Aortic smooth muscle cell (primary cell): ENCODE measurements at places on chromosomes 7 and 10. TPM values are rescaled to one million over a fixed set of nuclear protein-coding genes. Genes with fewer than 3 reads are reported as not detected.

Gene CCDC7
- total RNA-seq, result 12.4 and 16.8 TPM in 2 replicates

Gene MYL10
- not detected in 2 replicates for total RNA-seq

Gene NCF1
- not detected in 2 replicates for total RNA-seq

Gene DHX32
- 29.5 and 30.5 TPM in 2 replicates for total RNA-seq

Gene DYNC1I1
- 3.2 and 3.5 TPM in 2 replicates for total RNA-seq

Gene ZNF679
- total RNA-seq, result not detected in 2 replicates

Gene LRRTM3
- total RNA-seq, result not detected in 2 replicates

Gene ANXA8
- total RNA-seq, result not detected in 2 replicates

Gene ZNF488
- under 0.01 TPM in 1 of 2 replicates, not detected in the other for total RNA-seq

Gene SPDYE8
- total RNA-seq, result not detected in 2 replicates

Gene UROS
- 71.5 and 85.1 TPM in 2 replicates for total RNA-seq

Gene FOXI2
- total RNA-seq, result not detected in 2 replicates

Gene CHN2
- 0.26 TPM in 1 of 2 replicates, not detected in the other for total RNA-seq

Gene TAC1
- total RNA-seq, result not detected in 2 replicates

Gene LRRC17
- total RNA-seq, result 105 and 207 TPM in 2 replicates

Gene TBL2
- 60.9 and 81.9 TPM in 2 replicates for total RNA-seq

Gene DNAH11
- 0.40 and 0.68 TPM in 2 replicates for total RNA-seq

Gene GHRHR
- not detected in 2 replicates for total RNA-seq

Gene PROSER2
- total RNA-seq, result 2.0 and 2.1 TPM in 2 replicates

Gene POT1
- total RNA-seq, result 29.0 and 34.9 TPM in 2 replicates

Gene LDB3
- total RNA-seq, result under 0.01 and 0.12 TPM in 2 replicates
